ENCODE measurements at places on chromosomes 12 and 14. TPM values are rescaled to one million over a fixed set of nuclear protein-coding genes. Genes with fewer than 3 reads are reported as not detected.

GRCh38 chr12:54975875-54976274 lies 8.7 kb downstream of the TESPA1 start:
- DNase-seq, result no peak

- DNase-seq, result no peak
Observed at GRCh38 chr12:115423546-115423987, 739.6 kb upstream of the TBX3 start.

DNA sequence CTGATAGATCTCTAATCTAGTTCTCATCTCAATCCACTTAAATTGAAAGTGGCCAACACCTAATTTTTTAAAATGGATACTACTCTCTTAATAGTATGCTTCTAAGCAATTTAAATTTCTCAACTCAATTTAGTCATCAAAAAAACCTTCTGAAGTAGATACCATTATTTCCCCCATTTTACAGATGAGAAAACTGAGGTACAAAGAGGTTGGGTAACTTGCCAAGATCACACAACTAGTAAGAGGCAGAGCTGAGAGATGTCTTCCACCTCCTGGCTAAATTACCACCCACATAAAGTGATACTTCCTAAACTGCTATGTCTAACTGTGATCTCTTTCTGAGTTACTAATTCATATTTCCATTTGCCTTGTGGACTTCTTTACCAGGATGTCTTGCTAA lies 6.6 kb downstream of the EXOC5 start:
- DNase-seq, result no peak

DNA sequence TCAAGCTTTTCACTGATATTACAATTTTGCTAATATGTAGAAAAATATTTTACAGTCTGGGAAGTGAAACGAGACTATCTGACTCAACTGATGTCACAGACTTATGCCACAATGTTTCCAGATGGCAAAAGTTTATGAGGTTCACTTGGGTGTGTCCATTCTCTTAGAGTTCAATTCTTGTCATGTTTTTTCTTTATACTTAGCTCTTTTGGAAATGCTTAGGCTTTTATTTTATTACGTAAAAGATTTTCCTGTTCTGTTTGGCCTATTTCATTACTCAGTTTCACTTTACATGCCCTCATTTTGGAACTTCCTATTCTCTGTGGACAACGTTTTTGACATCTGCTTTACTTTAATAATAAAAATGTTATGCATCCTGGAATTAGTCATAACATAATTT lies 2.1 kb upstream of the PDZRN4 start:
- DNase-seq, result no peak

DNA sequence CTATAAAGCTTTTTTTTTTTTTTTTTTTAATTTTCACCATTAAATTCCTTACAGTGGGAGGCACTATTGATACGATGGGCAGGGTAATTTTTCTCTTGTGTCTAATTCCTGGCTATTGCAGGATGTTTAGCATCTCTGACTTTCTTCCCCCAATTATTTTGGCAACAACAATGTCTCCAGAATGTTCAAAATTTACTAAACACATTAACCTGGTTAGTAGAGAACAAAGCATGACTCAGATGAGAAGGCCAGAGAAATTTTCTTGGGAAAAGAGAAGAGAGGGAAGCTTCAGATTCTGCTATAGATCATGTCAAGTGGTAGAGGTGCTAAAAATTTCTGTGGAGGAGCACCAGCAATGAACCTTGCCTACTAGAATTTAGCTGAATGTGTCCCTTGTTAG lies 171.5 kb upstream of the PRICKLE1 start:
- no peak for DNase-seq

GRCh38 chr12:132924356-132924755 lies 31.8 kb downstream of the ZNF605 start:
- DNase-seq, result no peak

DNA sequence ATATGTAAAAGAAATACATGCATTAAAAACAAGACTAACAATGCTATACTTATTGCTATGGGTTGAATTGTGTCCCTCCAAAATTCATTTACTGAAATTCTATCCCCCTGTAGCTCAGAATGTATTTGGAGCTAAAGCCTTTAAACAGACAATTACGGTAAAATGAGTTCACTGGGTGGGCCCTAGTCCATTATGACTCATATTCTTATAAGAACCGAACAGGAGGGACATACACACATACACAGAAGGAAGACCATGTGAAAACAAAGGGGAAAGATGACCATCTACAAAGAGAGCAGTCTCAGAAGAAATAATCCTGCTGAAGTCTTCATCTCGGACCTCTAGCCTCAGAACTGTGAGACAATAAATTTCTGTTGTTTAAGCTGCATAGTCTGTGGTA lies 77.1 kb upstream of the ANKS1B start:
- DNase-seq, result no peak

DNA sequence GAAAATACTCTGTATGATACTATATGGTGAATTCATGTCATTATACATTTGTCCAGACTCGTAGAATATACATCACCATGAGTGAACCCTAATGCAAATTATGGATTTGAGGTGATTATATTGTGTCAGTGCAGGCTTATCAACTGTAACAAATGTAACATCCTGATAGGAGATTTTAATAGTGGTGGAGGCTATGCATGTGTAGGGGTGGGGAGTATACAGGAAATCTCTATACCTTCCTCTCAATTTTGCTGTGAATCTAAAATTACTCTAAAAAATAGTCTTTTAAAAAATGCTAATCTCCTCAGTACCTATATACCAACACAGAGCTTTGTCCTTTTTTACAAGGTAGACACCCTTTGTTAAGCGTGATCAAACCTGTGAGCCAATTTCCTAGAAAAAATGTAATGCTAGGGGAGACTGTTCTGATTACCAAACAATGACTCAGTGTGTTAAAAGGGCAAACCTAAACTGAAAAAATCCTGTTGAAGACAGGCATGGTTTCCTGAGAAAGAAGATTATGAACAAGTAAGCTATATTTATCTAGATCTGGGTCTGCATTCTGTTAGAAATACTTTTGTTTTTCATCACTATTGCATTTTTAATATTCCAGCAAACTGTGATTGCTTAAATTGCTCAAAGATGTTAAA lies 170.9 kb downstream of the DUSP6 start:
- no peak for DNase-seq

GRCh38 chr14:104820669-104821228 lies 19.8 kb downstream of the ZBTB42 start:
- DNase-seq, result peak; percentile 44

GRCh38 chr14:34776611-34777010 lies 62.2 kb upstream of the CFL2 start:
- DNase-seq, result no peak

GRCh38 chr12:121253638-121254335 lies 42.7 kb downstream of the CAMKK2 start:
- DNase-seq, result no peak

- DNase-seq, result no peak
Observed at GRCh38 chr12:29505122-29505521, 7.6 kb upstream of the OVCH1 start.

- DNase-seq, result no peak
Observed at GRCh38 chr12:62983594-62983993, 48.6 kb upstream of the PPM1H start.

DNA sequence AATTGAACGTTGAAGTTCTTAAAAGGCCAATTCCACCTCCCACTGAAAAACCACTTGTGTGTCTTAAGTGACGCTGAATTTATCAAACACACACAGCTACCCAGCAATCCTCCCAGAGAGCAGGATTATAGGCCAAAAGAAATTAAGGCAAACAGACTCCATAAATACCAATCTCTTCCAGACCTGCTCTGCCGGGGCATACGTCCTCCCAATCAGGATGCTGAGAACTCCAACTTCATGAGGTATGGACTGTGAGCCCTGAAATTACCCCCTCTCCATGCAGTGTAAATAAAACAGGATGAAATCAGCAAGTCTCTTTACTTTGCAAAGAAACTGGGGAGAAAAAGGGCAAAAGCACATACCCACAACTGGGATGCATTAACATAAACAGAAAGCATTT lies 265.2 kb downstream of the KSR2 start:
- no peak for DNase-seq

TMPRSS12 gene
- not detected for polyA plus RNA-seq

CAMKK2 gene
- polyA plus RNA-seq, result 10.8 TPM

OR4N5 gene
- polyA plus RNA-seq, result not detected

CCDC177 gene
- polyA plus RNA-seq, result 0.03 TPM

SERPINA9 gene
- not detected for polyA plus RNA-seq

KRT74 gene
- not detected for polyA plus RNA-seq

ACOT6 gene
- polyA plus RNA-seq, result not detected

KIAA0586 gene
- 6.3 TPM for polyA plus RNA-seq

Data from heart right ventricle (tissue), 16 donors.